ENCODE measurements at places on chromosomes 4 and X.

GRCh38 chr4:40033613-40034012, 23.0 kb upstream of the N4BP2 start:
- no peak for DNase-seq

DNA sequence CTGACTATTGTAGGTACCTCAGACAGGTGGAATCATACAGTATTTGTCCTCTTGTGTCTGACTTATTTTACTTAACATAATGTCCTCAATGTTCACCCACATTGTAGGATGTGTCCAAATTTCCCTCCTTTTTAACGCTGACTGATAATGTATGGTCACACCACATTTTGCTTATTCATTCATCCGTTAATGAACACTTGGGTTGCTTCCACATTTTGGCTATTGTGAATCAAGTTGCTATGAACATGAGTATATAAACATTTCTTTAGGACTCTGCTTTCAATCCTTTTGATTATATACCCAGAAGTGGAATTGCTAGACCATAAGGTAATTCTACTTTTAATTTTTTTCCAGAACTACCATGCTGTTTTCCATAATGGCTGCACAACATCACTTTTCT, 87.0 kb upstream of the NDP start:
- DNase-seq, result no peak

- no peak for DNase-seq
Measured at GRCh38 chr4:71498002-71498401, 159.2 kb downstream of the SLC4A4 start.

- DNase-seq, result no peak
Measured at GRCh38 chr4:80036306-80036705, 36.7 kb downstream of the ANTXR2 start.

DNA sequence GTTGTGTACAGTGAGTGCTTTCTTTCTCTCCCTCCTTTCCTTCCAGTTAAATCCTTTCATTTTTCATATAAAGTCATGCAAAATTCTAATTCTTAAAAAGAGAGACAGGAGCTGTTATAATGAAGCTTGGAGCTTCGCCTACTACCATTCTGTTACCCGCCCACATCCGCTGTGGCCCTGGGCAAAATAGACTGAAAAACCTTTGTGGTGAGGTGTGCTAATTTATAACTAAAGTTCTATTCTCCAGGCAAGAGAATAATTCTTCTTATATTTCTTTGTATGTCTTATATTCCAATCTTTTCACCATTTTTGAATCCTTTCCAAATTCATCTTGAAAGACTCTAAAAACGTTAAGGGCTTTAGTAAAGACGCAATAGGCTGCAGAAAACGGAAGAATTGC, 7.0 kb downstream of the QRFPR start:
- no peak for DNase-seq

DNA sequence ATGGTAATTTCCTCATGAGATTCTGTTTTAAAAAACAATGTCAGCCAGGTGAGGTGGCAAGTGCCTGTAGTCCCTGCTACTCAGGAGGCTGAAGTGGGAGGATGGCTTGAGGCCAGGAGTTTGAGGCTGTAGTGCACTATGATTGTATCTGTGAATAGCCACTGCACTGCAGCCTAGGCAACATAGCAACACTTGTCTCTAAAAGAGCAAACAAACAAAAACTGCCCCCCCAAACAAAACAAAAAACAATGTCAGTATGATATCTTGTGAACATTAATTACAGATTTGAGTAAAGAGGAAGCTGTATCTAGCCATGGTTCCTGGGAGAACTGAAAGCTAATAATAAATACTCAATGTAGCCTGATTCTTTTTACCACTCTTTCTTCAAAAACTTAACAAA, 6.8 kb upstream of the MSL3 start:
- no peak for DNase-seq

DNA sequence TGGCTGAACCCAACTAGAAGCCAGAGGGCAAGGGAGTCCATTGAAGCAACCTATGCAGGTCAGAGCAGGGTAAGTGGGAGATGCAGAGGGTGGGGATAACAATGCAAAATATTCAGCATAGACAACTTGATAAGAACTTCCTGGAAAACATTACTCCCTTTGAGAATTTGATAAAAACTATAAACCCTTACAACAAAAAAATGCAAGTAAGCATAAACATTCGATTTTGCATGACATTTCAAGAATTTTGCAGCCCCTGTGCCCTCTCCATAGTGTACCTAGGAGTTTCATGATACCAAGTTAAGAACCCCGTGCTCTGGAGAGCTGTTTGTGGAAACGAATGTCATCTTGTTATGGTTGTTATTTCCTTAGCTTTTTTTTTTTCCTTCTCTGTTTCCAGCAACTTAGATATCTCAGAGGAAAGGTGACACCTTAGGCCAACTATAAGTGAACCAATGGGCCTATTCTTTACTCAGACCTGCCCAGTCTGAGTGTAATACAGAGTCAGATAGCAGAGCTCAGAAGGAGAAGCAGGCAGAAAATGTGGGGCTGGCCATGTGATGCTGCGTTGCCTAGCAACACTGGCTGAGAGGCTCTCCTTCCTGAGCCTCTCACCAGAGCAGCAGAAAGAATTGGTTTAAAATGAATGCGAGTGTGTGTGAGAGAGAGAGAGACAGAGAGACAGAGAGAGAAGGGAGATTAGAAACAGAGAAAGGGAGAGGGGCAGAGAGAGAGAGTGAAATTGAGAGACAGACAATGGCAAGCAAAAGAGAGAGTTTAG, 36.7 kb upstream of the GABRQ start:
- DNase-seq, result no peak

DNA sequence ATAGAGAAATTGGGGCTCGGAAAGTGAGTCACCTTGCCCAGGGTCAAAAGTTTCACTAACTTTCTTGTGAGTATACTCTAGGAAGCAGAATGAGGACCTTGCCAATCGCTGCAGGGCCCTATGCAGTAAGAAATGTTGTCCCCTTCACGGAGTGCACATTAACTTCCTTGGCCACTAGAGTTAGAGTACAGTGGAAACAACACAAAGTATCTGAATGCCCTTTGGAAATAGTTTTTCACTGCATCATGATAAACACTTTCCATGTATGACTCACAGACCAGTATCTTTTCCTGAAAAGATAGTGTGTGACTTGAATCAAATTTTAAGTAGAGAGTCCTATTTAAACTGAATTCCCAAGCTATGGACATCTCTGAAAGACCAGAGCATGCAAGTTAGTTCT, 45.5 kb upstream of the STK26 start:
- no peak for DNase-seq

DNA sequence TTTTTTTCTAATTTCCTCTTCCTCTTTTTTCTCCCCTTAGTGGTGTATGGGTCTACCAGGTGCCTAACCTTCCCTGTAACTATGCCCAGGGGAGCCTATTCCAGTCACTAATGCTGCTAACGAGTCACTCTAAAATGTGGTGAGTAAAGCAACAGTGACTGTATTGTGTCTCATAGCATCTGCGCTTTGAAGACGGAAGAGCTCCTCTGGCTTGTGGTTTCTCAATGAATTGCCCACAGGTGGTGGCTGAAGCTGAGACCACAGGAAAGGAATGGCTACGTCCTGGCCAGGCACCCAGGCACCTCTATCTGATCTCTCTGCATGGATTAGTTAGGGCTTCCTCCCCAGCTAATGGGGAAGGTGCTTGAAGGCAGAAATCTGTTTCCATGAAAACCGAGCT, 763.5 kb upstream of the FRG1 start:
- no peak for DNase-seq

GRCh38 chr4:22385611-22386011, 130.3 kb downstream of the ADGRA3 start:
- DNase-seq, result no peak

GRCh38 chr4:26208237-26208994, 112.4 kb upstream of the RBPJ start:
- no peak for DNase-seq

DNA sequence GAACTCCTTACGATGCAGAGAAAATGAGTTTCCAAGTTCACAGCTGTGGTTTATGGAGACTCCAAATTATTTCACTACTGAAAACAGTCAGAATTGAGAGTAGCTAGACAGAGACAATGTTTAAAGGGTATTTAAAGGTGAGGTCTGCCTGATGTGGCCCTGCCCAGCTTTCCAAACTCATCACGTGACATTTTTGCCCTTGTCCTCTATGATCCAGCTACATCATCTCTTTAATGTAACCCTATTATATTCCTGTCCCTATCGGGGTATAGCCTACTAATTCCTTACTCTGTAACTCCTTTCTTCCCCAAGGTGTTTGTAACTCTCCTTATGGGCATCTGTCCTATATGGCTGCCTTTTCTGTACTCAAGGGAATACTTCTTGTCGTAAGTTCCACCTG, 297.2 kb downstream of the GRXCR1 start:
- no peak for DNase-seq

DNA sequence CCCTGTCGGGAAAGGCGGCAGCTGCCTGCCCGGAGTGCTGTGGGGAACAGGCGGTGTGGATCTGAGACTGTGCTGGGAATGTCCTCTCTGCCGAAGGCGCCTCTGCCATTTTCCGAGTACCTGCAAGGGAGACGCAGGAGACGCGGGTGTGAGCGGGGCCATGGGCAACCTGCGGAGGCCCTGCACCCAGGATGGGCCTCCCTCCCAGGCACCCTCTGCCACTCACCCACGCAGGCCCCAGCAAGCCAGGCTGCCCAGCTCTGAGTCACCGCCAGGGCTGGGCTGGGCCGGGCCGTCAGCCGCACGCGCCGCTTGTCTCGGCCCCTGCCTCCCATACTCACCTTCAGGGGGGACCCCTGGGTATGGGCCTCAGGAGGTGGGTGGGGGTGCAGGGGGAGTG, 3.5 kb upstream of the FGFR3 start:
- DNase-seq, result no peak

- DNase-seq, result no peak
Measured at GRCh38 chrX:20265726-20266681, 705 bp downstream of the RPS6KA3 start.

DNA sequence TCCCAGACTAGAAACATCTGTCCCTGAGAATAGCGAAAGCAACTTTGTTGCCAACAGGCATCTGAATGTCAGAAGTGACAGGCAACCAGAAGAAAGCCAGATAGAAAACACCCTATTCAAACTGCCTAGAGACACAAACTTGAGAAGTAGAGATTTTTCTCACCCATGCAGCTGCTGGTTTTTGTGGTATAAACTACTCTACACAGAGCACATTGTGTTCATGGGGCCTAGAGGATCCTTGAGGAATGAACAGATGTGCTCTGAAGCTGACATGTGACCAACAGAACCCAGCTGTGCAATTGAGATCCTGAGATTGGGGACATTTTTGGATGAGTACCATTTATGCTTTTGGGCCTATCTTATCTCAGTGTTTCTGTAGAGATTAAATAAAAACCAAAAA, 63.6 kb upstream of the NRK start:
- DNase-seq, result no peak

DNA sequence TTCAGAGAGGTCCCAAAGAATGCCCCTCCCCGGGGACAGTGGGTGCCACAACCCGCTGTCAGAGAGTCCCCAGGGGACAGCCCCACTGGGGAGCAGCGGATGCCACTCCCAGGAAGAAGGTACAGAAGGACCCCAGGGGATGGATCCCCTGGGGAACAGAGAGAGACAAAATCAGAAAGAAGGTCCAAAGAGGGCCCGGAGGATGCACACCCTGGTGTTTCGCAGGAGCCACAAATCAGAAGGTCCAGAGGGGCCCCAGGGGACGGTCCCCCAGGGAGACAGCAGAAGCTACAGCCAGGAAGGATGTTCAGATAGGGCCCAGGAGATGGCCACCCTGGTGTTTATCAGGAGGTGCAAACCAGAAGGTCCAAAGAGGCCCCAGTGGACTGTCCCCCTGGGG, 1.4 kb downstream of the TEX13D start:
- no peak for DNase-seq

DNA sequence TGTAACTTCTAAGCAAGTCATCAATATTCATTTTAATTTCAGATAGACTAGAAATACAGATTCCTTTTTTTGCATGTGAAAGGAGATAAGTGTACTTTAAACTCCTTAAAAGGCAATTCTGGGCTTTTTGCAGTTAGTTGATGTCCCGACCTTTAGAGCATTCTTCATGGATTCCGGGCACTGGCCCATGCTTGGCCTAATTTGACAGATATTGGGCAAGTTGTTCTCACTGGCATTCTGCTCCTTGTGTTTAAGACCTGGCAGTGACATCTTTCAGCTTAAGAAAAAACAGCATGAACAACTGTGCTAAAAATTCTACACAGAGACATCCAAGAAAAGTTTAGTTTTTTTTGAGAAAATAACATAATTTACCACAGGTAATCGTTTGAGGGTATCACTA, 1037.2 kb downstream of the PCDH18 start:
- DNase-seq, result no peak

- no peak for DNase-seq
Measured at GRCh38 chrX:112967341-112967740, 126.7 kb upstream of the AMOT start.

DNA sequence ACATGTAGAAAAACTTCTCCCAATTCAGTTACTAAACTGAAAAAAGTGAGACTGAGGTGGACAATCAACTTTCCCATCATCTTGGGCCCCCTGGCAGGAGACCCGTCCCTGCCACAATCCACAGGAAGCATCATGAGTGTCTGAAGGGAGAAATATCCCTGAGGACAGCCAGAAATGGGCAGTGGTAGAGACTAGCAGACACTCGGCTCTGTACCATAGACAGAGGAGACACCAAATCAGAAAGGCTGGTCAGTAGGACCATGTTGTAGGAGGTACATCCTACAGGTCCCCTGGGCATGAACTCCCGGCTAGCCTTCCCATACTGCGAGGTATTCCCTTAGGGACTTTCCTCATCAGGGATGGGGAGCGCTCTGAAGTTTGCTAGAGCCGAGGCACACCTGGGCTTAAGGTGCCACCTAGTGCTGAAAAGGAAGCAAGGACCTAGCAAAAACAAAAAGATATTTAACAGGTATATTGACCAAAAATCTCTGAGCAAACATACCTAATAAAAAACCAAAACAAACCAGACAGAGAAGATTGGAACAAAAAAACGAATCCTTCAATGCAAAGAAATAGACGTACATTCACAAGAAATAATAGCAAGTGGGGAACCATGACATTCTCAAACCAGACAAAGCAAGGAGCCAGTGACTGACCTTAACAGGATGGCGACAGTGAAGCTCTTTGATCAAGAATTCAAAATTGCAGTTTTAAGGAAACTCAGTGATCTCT, 55.6 kb downstream of the HAUS3 start:
- no peak for DNase-seq

DNA sequence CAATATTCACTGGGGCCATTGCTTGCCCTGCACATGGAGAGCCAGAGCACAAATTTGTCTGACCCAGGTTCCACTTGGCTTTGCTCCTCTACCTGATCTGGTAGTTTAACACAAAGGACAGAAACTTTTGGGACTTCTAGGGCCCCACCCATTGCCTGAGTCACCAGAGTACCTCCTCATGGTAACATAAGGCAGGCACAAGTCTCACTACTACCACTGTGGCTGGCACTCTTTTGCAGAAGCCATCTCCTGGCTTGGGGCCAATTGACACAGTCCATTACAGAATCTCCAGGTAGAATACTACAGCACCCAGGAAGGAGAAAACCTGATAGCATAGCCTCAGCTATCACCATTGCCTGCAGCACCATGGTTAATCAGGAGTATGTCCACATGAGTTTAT, 52.6 kb upstream of the NAP1L2 start:
- no peak for DNase-seq

All from stimulated activated CD4-positive, alpha-beta T cell treated with anti-CD3 and anti-CD28 coated beads, Interleukin-1b, Interleukin-23, amount 100 ng/mL, for 1 hour (primary cell).